T-helper 9 cell (primary cell): ENCODE measurements at places on chromosomes 6 and 20.

GRCh38 chr6:170251776-170252571 lies 38.9 kb downstream of the DLL1 start:
- no peak for DNase-seq

DNA sequence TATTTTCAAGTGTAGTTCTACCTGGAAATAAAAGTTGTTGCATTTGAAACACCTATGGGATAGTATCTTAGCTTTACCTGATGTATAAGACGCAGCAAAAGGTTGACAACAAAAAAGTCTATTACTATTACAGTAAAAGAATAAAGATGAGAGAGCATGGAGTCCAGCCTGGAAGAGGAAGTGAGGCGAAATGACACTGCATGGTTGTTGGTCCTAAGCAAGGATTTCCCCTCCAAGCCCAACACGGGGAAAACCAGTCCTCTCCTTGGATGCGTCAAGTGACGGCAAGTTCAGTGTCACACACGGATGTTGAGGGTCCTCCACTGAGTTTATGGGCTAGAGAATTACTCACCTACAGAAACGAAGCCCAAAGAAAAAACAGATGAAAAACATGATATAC lies 51.7 kb downstream of the COL11A2 start:
- no peak for DNase-seq

- peak; percentile 17 for DNase-seq
Observed at GRCh38 chr20:49482621-49483017, at the start of gene KCNB1. Gene KCNB1, minus strand, starts transcription at chr20:49482668. Its CDS starts 188 bp downstream, at chr20:49482480.

DNA sequence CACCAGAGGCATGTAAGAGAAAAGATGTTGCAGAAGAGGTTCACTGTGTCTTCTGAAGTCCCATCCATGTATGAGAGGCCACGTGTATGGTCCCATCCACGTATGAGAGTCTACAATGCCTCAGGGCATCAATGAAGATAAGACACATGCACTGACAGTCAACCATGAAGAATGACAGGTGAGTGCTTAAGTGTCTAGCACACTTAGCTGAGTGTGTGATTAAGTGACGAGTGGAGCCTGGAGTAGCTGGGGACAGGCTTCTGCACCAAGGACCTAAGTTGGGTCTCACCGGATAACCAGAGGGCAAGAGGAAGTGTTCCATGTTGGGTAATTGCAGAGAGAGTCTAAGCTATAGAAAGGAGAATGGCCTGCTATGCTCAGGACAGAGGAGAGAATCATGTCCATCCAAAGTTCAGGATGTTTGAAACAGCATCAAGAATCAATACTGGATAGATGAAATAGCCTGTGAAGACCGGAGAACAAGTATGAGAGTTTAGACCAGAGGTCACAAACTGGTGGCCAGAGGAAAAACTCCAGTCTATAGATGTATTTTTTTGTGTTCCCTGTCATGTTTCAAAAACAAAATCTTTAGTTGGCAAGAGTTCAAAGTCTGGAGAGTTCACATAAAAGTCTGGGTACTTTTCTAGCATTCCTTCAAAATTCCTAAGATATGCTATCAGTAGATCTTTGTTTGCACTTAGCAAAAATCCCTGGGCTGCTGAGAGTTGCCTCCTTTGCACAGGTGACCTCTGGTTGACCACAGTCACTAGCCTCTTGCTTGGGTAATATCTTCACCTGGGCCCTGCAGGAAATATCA lies 165.8 kb downstream of the KIF16B start:
- DNase-seq: no peak
